ENCODE measurements at places on chromosomes 16 and 17. TPM values are rescaled to one million over a fixed set of nuclear protein-coding genes. Genes with fewer than 3 reads are reported as not detected.
A peak's percentile ranks its signal among the peaks of the same experiment; 100 is the strongest.

DNA sequence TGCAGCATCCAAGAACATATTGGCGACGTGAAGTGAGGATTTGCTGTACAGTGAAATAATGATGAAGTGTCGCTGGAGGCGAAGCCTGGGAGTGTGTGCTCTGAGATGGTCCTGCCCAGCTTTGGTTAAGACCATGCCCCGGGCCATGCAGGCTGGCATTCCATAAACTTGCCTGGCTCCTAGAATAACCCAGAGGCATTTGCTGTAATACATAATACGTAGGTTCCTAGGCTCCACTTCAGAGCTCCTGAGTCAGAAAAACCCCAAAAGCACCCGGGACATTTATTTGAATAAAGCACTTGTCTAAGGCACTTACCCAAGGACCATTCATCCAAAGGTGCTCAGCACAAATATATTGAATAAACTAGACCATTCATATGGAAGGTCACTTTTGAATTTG lies 279.3 kb downstream of the ABCC12 start:
- H3K27me3 ChIP-seq = no peaks in the 10 kb centered on the region
- no peaks in the 10 kb centered on the region for H3K36me3 ChIP-seq
- DNase-seq = no peak
- no peak overlapping the region for H3K4me3 ChIP-seq
- no peak overlapping the region for H3K27ac ChIP-seq

GRCh38 chr17:17712268-17712924 lies 31.1 kb downstream of the RAI1 start:
- H3K4me1 ChIP-seq = peaks cover 66% of the 10 kb centered on the region
- H3K27ac ChIP-seq = peak overlapping the region; percentile 51
- no peaks in the 10 kb centered on the region for H3K27me3 ChIP-seq

- no peaks in the 10 kb centered on the region for H3K4me1 ChIP-seq
- peaks cover 86% of the 10 kb centered on the region for H3K36me3 ChIP-seq
- no peaks in the 10 kb centered on the region for H3K27me3 ChIP-seq
- DNase-seq = no peak
- H3K4me3 ChIP-seq = no peak overlapping the region
- H3K27ac ChIP-seq = no peak overlapping the region
Measured at GRCh38 chr16:70534971-70535370, 11.4 kb downstream of the SF3B3 start.

- no peaks in the 10 kb centered on the region for H3K36me3 ChIP-seq
- H3K27me3 ChIP-seq = no peaks in the 10 kb centered on the region
- no peak overlapping the region for H3K27ac ChIP-seq
Measured at GRCh38 chr17:34859652-34860051, 101.6 kb downstream of the CCT6B start.

DNA sequence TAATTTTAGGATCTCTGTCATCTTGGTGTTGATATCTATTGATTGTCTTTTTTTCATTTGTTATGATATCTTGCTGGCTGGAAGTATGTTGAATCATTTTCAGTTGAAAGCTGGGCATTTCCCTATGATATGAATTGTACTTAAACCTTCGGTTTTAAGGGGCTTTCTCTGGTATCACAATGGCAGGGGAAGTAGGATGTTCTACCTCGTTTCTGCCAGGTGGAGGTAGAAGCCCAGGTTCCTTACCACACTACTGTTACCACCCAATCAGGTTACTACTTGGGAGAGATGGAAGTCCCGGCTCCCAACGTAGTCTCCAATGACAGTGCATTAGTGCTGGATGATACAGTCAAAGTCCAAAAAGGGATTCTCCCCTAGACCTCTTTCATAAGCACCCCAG lies 281.7 kb upstream of the TBX2 start:
- DNase-seq = no peak
- no peak overlapping the region for H3K4me3 ChIP-seq
- H3K27me3 ChIP-seq = no peaks in the 10 kb centered on the region
- H3K4me1 ChIP-seq = no peaks in the 10 kb centered on the region
- no peaks in the 10 kb centered on the region for H3K36me3 ChIP-seq
- no peak overlapping the region for H3K27ac ChIP-seq

DNA sequence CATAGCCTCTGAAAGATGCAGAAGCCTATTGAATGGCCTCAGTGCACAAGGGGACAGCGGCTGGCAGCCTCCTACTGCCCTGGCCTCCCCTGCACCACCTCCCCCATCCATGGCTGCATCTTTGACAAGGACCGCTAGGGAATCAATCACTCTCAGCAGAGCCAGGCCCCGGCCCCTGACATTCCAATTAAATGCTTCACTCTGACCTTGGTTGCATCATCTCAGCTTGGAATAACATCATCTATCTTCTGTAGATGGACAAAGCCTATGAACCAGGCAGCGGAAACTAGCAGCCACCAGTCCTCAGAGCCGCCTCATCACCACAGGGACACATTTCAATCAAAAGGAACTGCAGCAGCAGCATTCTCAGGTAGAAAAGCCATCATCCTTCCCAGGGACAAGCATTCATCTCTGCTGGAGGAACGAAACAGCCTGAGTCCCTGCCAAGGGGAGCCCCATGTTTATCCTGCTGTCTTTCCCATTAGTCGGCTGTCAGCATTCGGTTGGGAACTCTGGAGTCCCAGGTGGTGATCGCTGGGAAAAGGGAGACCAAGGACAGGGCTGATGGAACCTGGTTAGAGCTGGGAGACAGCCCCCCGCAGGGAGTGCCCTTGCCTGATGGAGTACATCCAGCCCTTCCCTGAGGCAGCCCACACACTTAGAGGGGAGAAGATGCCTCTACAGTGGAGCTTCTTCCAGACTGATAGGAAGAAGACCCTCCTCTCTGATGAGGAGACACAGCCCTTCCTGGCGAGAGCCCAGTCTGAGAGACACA lies 11.5 kb upstream of the TMEM132E start:
- DNase-seq = no peak
- no peak overlapping the region for H3K4me3 ChIP-seq
- H3K27ac ChIP-seq = no peak overlapping the region
- no peaks in the 10 kb centered on the region for H3K36me3 ChIP-seq
- peaks cover 5% of the 10 kb centered on the region for H3K4me1 ChIP-seq

- no peak overlapping the region for H3K4me3 ChIP-seq
- H3K27me3 ChIP-seq = no peaks in the 10 kb centered on the region
- DNase-seq = no peak
Measured at GRCh38 chr16:19888834-19889233, 4.2 kb upstream of the GPRC5B start.

GRCh38 chr16:77359065-77359502 lies 75.8 kb downstream of the ADAMTS18 start:
- H3K27me3 ChIP-seq = no peaks in the 10 kb centered on the region
- no peaks in the 10 kb centered on the region for H3K36me3 ChIP-seq
- peaks cover 6% of the 10 kb centered on the region for H3K4me1 ChIP-seq
- no peak overlapping the region for H3K4me3 ChIP-seq

- peaks cover under 1% of the 10 kb centered on the region for H3K4me1 ChIP-seq
- no peak overlapping the region for H3K27ac ChIP-seq
- H3K27me3 ChIP-seq = no peaks in the 10 kb centered on the region
- H3K36me3 ChIP-seq = no peaks in the 10 kb centered on the region
- no peak overlapping the region for H3K4me3 ChIP-seq
Measured at GRCh38 chr17:21269394-21269793, 15.1 kb upstream of the MAP2K3 start.

DNA sequence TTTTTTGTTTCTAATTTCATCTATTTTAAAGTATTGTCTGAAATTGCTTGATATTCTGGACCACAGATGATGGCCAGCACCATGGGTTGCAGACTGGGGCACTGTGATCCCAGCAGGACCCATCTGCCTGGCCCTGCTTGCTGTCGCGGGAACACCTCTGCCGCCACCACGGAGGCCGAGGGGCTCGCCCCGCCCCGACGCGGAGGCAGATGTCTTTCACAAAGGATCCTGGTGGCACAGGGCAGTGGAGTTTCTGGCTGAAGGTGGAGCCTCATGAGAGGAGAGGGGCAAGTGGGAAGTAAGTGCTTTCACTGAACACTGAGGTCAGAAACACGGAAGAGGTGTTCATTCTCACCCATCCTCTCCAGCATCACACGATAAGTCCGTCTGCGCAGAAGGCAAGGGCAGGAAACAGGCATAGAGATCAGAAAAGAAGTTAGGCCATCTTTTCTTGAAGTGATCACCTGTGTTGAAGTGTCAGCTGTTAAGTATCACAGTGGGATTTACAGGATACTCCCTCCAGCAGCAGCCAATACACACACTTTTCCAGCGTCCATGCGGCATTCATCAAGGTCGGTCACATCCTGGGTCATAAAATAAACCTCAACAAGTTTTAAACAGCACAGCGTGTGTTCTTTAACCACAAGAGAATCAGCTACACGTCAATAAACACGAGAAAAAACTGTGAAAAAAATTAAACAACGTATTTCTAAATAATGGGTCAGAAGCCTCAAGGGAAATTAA lies 194.5 kb downstream of the RPTOR start:
- H3K27me3 ChIP-seq = no peaks in the 10 kb centered on the region
- no peak overlapping the region for H3K27ac ChIP-seq
- H3K36me3 ChIP-seq = no peaks in the 10 kb centered on the region
- DNase-seq = no peak

GRCh38 chr16:56748191-56748590 lies 18.3 kb downstream of the NUP93 start:
- peak; percentile 54 for DNase-seq
- peak overlapping the region; percentile 90 for H3K27ac ChIP-seq
- H3K27me3 ChIP-seq = no peaks in the 10 kb centered on the region
- no peak overlapping the region for H3K4me3 ChIP-seq
- H3K36me3 ChIP-seq = no peaks in the 10 kb centered on the region

DNA sequence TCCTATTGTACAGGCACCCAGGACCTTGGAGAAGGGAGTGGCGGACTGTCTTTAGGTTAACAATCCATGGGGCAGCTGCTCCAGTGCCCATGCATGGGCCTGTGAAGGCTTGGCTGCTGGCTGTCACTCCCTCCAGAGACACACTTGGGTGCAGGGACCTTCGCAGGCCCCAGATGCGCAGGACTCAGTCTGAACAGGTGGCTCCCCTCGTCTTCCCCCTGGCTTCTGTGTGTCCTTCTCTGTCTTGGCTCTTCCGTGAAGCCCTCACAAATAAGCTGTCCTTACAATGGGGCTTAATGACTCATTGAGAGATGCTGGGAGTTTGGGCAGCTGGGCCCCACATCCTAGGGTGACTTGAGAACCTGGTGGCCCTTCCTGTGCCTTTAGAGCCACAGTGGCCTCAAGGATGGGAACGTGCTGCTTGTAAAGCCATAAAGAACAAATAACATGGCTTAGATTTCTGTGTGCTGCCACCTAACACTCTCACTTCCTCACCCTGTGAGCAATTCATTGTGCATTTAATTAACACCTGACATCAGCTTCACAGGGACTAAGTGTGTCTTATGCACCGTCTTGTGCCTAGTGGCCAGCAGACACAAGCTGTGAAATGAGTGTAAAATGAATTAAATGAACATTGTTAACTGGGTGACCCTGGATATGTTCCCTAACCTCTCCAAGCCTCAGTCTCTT lies 340.7 kb downstream of the SNX29 start:
- no peaks in the 10 kb centered on the region for H3K27me3 ChIP-seq
- H3K27ac ChIP-seq = no peak overlapping the region
- H3K4me3 ChIP-seq = no peak overlapping the region
- no peaks in the 10 kb centered on the region for H3K36me3 ChIP-seq
- DNase-seq = no peak

- no peaks in the 10 kb centered on the region for H3K36me3 ChIP-seq
- no peak overlapping the region for H3K4me3 ChIP-seq
- DNase-seq = no peak
- no peak overlapping the region for H3K27ac ChIP-seq
- no peaks in the 10 kb centered on the region for H3K27me3 ChIP-seq
- H3K4me1 ChIP-seq = no peaks in the 10 kb centered on the region
Measured at GRCh38 chr16:52611817-52612673, 65.1 kb upstream of the TOX3 start.

DNA sequence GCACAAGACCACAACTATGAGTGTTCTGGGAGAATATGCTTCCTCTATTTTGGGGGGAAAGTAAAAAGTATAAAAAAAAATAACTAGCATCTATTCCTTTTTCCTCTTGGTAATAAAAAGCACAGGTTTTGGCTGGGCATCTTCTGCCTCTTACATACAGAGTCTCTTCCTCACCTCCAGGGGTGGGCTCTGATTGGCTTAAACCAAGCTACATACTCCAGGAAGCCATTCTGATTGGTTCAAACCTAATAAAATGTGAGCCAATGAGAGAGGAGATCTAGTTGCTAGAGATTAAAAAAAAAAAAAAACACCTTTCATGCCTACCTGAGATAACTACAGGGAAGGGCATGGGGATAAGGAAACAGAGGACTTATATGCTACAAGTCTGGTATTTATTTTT lies 365.9 kb upstream of the ERCC4 start:
- no peaks in the 10 kb centered on the region for H3K27me3 ChIP-seq
- H3K4me3 ChIP-seq = no peak overlapping the region
- no peak overlapping the region for H3K27ac ChIP-seq
- H3K4me1 ChIP-seq = no peaks in the 10 kb centered on the region

GRCh38 chr16:49354101-49354500 lies 19.5 kb upstream of the C16orf78 start:
- no peaks in the 10 kb centered on the region for H3K4me1 ChIP-seq
- no peak overlapping the region for H3K27ac ChIP-seq
- no peak overlapping the region for H3K4me3 ChIP-seq
- DNase-seq = no peak
- peaks cover 3% of the 10 kb centered on the region for H3K27me3 ChIP-seq
- no peaks in the 10 kb centered on the region for H3K36me3 ChIP-seq

DNA sequence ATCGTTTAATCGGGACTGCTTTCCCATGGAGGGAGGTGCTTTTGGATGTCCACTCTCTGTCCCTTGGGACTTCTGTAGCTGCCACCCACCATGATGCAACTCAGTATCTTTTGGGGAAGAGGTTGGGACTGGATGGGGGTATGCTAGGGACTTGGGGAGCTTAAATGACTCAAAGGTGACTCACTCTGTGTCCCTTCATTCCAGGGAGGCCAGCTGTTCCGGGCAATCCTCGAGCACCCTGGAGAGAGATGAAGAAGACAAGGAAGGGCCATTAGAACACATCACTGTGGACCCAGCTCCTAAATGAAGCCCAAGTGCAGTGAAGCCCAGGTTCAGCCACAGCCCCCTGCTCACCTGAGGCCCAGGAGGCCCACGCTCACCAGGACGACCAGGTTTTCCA lies 4.6 kb downstream of the COL1A1 start:
- peaks cover 30% of the 10 kb centered on the region for H3K36me3 ChIP-seq
- H3K4me1 ChIP-seq = peaks cover 12% of the 10 kb centered on the region
- DNase-seq = no peak
- no peak overlapping the region for H3K27ac ChIP-seq
- peaks cover 10% of the 10 kb centered on the region for H3K27me3 ChIP-seq

GRCh38 chr17:76138234-76138895 lies 2.7 kb downstream of the FOXJ1 start:
- H3K4me3 ChIP-seq = no peak overlapping the region
- peaks cover 45% of the 10 kb centered on the region for H3K4me1 ChIP-seq
- peak; percentile 93 for DNase-seq
- peak overlapping the region; percentile 68 for H3K27ac ChIP-seq

GRCh38 chr16:83954577-83955016 lies 1.6 kb downstream of the OSGIN1 start:
- no peaks in the 10 kb centered on the region for H3K27me3 ChIP-seq
- no peak overlapping the region for H3K27ac ChIP-seq
- H3K4me1 ChIP-seq = peaks cover 24% of the 10 kb centered on the region
- DNase-seq = peak; percentile 66
- H3K4me3 ChIP-seq = no peak overlapping the region
- H3K36me3 ChIP-seq = peaks cover 15% of the 10 kb centered on the region

GRCh38 chr16:61371388-61371787 lies 664.9 kb downstream of the CDH8 start:
- H3K27me3 ChIP-seq = no peaks in the 10 kb centered on the region
- no peaks in the 10 kb centered on the region for H3K4me1 ChIP-seq
- H3K36me3 ChIP-seq = no peaks in the 10 kb centered on the region
- H3K27ac ChIP-seq = no peak overlapping the region
- no peak for DNase-seq

Gene ALOX15B
- 1.1 TPM for total RNA-seq

Gene TBC1D26
- not detected for total RNA-seq

Gene MYH1
- total RNA-seq = not detected

Gene TMEM235
- not detected for total RNA-seq

Gene NTHL1
- 24.6 TPM for total RNA-seq

Gene TMEM238L
- total RNA-seq = not detected

Gene HSD3B7
- total RNA-seq = 13.4 TPM

Data from thyroid gland (tissue), 4 donors.